ENCODE measurements at places on chromosomes 6 and 20. TPM values are rescaled to one million over a fixed set of nuclear protein-coding genes. Genes with fewer than 3 reads are reported as not detected.

HSPA1A gene
- total RNA-seq: 234 TPM

MEI4 gene
- total RNA-seq: not detected

GTF2H4 gene
- total RNA-seq: 21.6 TPM

PLN gene
- total RNA-seq: not detected

PRDM13 gene
- total RNA-seq: 1.3 TPM

ASF1A gene
- total RNA-seq: 7.9 TPM

LY86 gene
- not detected for total RNA-seq

RHAG gene
- not detected for total RNA-seq

LRRN4 gene
- total RNA-seq: 0.06 TPM

NR2E1 gene
- 0.05 TPM for total RNA-seq

CEP43 gene
- 8.6 TPM for total RNA-seq

FILIP1 gene
- total RNA-seq: 0.28 TPM

VWA7 gene
- total RNA-seq: 1.3 TPM

PRND gene
- not detected for total RNA-seq

FAM83B gene
- total RNA-seq: 0.02 TPM

RBPJL gene
- total RNA-seq: not detected

KCNK16 gene
- total RNA-seq: not detected

CCM2L gene
- 0.45 TPM for total RNA-seq

SIRPB1 gene
- total RNA-seq: 0.43 TPM

ECT2L gene
- total RNA-seq: not detected

MRPS26 gene
- total RNA-seq: 159 TPM

GNAS-AS1 gene
- total RNA-seq: not detected

ADGB gene
- total RNA-seq: not detected

TCF21 gene
- total RNA-seq: 0.06 TPM

HDGFL1 gene
- total RNA-seq: not detected

SOX18 gene
- 2.9 TPM for total RNA-seq

FAM209B gene
- total RNA-seq: 0.33 TPM

RBL1 gene
- 9.1 TPM for total RNA-seq

BPIFB2 gene
- not detected for total RNA-seq

PRICKLE4 gene
- 0.75 TPM for total RNA-seq

CLVS2 gene
- total RNA-seq: 0.13 TPM

All from A549 treated with AZD2906 at 1 μM for 4 hours (cell line).